GM12891 (cell line): ENCODE measurements at places on chromosomes 3 and 15.

- no peak for DNase-seq
These were observed 43.4 kb downstream of the FEZF2 start for GRCh38 chr3:62329971-62330370.

GRCh38 chr15:32878869-32879805, 161.3 kb downstream of the GREM1 start:
- DNase-seq: no peak

- DNase-seq: no peak
These were observed 65.6 kb downstream of the CCNL1 start for GRCh38 chr3:157094301-157094700.

DNA sequence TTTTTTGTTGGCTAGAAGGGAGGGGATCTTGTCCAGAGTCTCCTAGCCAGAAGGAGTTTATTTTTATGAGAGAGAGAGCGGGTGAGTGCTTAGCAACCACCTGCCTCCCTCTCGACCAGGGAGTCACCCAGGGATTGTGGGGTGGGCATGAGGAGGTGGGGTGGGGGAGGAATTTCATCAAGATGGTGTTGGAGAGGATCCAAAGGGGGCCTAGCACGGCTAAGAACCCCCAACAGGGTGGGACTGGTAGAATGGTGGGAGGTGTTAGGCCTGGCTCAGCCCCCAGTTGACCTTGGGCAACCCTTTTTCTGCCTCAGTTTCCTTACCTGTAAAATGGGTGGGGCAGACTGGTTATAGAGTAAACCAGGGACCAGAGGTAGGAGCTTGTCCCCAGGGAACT, 1.8 kb downstream of the SLC6A6 start:
- DNase-seq: no peak

DNA sequence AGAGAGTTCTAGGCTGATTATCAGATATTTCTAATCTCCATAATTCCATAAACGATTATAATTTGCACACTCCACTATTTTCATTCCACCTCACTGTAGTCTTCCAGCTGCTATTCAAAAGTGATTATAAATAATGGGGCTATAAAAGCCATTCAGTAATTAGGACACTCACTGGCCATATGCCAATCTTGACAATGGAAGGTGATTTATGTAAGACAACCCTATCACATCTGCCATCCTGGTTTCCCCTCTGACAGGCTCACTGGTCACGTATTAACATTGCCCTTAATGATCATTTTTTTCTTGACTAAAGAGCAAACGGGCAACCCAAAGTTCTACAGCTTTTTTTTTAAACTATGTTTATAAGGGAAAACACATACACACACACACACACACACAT, 402.4 kb downstream of the MAGI1 start:
- DNase-seq: no peak

DNA sequence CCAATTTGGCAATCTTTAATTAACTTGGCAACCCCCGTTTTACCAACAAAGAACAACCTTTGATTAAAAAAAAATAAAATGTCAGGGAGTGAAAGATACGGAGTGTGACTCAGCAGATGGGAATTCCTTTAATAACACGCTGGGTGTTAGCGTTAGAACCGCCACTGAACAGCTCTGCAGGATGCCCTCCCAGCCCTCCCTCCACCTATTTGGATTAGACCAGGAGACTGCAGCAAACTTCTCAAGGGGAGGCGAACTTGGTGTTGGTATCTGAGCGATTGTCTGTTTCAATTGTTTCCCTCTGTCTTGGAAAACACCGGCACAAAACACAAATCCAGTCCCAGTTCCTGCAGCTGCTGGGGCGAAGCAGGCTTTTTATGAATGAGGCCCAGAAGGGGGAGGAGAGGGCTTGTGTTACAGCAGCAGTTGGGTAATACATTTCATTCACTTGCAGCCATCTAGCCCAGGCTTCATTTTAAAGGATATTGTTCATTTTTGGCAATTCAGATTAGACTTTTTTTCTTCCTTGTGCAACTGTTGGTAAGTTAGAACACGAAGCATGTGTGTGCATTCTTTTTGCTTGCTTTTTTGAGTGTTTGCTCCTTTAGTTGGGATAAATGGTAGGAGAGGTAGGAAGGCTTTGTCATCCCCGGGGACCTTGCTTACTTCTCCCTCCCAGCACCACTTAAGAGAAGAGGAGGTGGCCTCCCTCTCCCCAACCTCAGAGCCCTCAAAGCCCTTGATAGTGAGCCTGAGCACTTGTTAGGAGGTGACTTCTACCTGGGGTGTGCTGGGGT, 152.3 kb downstream of the IGF1R start:
- DNase-seq: no peak
